ENCODE measurements at places on chromosomes 3 and 15.
A peak's percentile ranks its signal among the peaks of the same experiment; 100 is the strongest.

GRCh38 chr3:19526071-19526470 lies 377.8 kb downstream of the KCNH8 start:
- DNase-seq, result no peak

DNA sequence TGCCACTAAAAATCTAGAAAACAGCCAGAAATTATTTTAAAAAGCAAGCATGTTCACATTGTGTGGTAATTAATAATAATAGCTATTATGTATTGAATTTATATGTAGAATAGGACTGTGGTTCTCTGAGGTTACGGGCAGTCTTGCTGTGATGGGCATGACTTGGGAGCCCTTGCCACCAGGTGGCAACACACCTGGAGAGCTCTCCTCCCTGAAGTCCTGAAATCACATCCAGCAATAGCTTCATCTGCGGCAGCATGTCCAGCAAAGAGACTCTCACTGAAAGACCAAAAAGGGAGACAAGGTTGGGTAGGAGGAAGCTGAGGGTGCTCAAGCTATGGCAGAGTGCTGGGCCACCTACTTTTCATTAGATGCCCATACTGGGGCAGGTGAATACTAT lies 206.8 kb upstream of the IL12A start:
- DNase-seq, result no peak

GRCh38 chr15:62997441-62997840 lies 45.1 kb upstream of the TPM1 start:
- DNase-seq, result no peak

DNA sequence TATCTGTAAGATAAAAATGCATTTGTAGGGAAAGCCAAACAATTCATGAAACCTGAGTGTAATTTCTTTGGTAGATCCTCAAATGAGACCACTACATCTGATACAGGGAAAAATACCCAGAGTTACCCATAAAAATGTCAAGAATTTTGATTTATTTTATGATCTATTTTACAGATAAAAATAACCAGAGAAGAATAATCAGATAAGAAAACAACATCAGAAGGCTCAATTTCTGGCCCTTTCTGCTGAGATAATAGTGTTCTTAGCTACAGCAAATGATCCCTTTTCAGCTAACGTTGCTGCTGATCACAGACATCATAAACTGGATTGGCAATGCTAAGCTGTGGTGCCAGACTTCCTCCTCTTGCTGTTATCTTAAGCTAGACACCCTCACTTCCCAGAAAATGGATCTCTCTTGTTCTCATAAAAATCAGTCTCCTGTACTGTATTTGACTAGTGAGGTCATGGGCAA lies 21.3 kb upstream of the TMEM108 start:
- no peak for DNase-seq

GRCh38 chr3:140073278-140074045 lies 138.5 kb downstream of the CLSTN2 start:
- no peak for DNase-seq

DNA sequence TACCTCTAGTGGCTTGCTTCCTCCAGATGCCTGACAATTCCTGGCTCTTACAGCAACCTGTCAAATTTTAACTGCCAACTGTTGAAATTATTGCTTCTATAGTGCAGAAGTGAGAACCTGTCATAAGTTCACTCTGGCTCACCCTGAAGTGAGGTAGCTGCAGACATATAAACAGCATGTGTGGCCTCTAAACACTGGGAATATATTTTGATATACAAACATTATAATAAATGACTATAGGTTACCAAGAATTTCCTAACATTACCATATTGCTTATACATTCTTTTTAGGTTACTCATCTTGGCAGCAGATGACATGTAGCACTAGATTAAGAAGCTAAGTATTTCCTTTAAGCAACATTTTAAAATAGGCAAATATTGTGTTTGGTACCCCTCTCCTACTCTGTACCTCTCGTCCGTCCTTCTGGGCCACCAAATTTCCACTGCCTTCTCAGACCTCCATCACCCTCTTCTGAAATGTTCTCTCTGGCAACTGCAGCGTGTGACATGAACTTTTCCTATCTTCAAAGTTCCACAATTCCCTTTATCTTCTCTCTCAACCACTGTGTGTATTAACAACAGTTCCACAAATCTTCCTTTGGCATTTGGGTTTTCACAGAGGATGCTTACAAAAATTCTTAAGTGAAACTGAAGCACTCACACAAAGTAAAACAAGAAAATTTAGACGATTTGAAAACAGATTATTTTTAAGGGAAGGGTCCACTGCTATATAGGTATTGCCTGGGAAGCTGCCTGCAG lies 15.3 kb upstream of the XXYLT1 start:
- DNase-seq, result no peak

DNA sequence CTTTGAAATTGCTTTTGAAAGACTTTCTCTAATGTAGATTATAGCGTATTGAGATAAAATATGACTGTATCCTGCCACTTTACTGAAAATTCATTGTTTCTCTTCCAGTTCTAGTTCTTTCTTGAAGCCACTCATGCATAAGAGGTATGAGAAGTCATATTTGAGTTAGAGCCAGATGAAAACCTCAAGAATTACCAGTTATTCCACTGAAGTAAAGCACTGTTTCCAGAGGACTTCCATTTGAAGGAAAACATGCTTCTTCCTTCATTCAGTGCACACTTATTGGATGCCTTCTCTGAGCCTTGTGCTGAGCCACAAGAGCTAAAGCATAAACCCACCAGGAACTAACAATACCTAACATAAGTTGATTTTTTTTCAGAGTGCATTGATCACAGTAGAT lies 513.4 kb downstream of the ZNF385D start:
- no peak for DNase-seq

DNA sequence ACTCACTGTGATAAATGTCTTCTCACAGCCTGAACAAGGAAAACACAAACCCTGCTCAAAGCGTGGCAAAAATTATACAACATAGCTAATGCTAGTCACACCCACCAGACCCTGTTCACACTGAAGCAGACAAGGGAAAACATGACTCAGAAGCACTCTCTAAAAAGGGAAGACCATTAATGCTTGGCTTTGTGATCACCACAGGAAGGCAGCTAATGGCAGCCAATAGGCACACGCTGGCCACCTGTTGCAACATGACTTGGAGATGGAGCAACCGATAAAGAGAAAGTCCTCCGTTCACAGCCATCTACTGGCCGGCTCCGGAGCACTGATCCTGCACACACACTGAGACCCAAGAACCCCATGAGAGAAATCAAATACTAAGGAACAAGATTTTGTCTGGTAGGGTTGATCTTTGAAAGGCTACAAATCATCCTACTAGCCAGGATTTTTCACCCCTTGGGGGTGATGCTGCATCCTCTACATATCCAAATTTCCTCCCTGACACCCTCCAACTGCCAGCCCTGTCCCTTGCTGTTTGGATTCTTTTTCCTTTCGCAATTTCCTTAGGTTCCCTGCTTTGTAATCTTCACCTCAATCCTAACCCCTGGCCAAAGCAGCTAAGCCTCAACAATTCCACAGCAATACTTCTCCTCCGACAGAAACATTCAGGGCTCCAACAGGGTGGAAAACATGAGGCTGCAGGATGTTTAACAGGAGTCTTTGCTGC lies 3.2 kb downstream of the ZXDC start:
- no peak for DNase-seq

DNA sequence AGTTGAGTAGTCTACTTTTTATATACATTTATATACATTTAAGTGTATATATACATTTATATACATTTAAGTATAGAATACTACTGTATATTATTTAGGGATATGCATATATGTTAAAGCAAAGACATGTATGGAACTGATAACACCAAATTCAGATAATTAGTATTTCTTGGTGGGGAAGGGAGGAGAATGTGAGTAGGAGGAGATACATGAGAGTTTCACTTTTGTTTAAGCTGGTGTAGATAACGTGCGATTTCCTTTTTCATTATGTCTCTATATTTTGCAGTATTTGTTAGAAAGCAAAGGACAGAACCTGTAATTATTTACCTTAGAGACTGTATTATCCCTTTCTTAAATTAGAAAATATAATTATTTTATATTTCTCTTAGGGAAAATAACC lies 16.6 kb upstream of the NIT2 start:
- DNase-seq, result no peak

GRCh38 chr15:95636107-95636506 lies 694.4 kb upstream of the NR2F2 start:
- no peak for DNase-seq

GRCh38 chr15:51971375-51972133 lies at the start of gene LEO1:
LEO1 (minus strand) TSS chr15:51971778; CDS start chr15:51971745, 33 bp downstream.
- DNase-seq, result peak; percentile 73

- no peak for DNase-seq
Measured at GRCh38 chr3:156642750-156643728, 31.4 kb upstream of the TIPARP start.

All from T-helper 17 cell (primary cell).